Tongue (tissue), 3 donors: ENCODE measurements at places on chromosomes 6 and 20. TPM values are rescaled to one million over a fixed set of nuclear protein-coding genes. Genes with fewer than 3 reads are reported as not detected.

Gene TULP1
- not detected for total RNA-seq

Gene PLEKHG1
- total RNA-seq: 43.9 TPM

Gene RUNX2
- 1.7 TPM for total RNA-seq

DNA sequence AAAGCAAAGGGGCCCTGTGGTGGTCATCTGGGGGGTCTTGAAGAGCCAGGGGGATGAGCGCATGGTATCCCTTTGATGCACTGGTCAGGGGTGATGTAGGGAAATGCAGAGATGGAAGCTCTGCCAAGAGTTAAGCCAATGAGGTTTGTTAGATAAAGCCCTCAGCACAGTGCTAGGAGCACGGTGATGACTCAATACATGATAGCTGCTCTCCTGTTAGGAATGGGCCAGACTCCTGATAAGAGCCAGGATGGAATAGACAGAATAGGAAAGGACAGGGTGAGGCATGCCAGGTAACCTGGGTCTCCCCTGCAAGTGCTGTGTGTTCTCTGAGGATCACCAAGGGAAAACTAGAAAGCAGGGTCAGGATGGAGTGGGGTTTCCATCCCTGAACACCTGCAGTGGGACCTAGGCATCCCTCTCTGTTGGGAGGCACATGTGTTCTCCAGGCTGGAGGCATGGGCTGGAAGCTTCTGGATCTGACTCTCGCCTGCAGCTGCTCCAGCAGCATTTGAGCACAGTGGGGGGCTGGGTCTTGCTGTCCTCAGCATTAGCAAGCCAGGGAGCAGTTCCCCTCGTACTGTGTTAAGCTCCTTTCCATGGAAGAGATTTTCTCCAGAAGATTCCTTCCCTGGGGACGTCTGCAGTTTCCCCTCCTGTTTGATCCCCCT lies 71.8 kb upstream of the TIAM2 start:
- peak; percentile 37 for DNase-seq

Gene LCA5
- 9.1 TPM for total RNA-seq

- DNase-seq: no peak
Measured at GRCh38 chr6:139556532-139556931, 182.1 kb upstream of the CITED2 start.

DNA sequence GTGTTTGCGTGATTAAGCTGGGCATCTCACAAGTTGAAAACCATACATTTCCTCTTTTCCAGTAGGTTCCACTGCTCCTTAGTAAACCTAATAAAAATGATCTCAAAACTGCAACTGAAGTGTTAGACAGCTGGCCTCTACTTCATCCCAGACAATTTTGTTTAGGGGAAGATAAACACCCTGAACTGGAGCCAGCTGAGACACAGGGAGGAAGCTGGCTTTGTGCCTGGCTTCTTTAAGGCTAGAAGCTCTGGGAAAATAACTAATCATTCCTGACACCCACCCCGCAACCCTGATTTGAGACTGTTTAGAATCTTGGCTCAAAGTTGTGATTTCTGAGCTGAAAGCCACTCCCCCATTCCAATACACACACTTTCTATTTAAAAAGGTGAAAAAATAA lies 11.6 kb downstream of the PTPRT start:
- DNase-seq: peak; percentile 85

DNA sequence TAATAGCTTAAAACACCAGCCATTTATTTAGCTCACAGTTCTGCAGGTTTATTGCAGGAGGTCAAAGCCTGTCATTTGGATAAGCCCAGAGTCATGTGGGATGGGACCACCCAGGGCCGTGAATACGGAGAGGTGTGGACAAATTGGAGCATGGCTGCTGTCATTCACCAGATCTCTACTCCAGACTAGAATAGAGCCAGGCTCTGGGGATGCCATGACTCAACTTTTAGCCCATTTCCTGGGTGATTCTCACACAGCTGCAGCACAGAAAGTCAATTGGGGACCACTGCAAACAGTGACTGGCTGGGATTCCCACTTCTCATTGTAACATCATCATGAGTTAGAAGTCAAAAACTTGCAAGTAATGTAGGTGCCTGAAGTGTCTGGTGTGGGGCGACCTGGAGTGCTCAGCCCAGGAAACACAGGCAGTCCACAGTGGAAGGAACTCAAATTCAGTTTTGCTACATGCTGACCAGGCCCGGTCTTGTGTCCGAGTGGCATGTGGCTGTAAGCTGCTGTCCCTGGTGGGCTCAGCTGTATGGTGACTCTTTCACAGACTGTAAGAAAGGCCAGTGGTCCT lies 174.3 kb downstream of the SCP2D1 start:
- no peak for DNase-seq

- no peak for DNase-seq
Measured at GRCh38 chr6:52595796-52596130, 18.9 kb upstream of the TRAM2 start.

DNA sequence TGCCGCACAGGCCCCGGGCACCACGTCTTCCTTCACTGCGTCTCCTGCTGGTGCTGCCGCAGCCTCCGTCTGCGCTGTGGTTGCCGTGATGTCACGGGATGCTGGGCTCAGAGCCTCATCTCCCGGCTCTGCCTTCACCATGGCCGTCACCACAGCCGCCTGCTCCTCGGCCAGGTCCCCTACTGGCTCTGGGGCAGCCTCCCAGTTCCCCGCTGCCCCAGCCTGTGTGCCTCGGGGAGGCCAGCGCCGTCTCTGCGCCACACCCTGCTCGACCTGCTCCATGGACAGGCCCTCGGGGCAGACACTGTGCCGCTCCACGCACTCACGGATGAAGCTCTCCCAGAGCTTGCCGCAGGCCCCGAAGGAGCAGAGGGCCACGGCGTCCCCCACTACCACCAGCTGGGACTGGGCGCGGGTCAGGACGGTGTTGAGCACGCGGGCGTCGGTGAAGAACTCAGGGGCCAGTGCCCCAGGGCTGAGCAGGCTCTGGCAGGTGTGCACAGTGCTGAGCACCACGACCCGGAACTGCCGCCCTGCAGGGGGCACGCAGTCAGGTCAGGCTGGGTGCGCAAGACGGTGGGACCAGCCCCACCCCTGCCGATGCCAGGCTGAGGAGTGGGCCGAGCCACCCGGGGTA lies 8.2 kb downstream of the HELZ2 start:
- DNase-seq: no peak

Gene E2F3
- total RNA-seq: 8.3 TPM

DNA sequence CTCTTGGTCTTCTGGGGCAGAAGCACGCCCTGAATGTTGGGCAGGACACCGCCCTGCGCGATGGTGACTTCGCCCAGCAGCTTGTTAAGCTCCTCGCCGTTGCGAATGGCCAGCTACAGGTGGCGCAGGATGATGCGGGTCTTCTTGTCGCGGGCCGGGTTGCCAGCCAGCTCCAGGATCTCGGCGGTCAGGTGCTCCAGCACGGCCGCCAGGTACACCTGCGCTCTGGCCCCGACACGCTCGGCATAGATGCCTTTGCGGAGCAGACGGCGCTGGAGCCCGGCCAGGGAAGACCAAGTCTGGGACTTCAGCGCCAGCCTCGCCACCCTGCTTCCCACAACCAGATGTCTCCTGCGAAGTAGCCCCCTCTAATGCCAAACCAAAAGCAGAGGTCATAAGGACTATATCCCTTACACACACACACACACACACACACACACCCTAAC lies 8.0 kb upstream of the SLC17A3 start:
- no peak for DNase-seq

GRCh38 chr6:123869334-123869733 lies 65.7 kb downstream of the NKAIN2 start:
- DNase-seq: no peak

DNA sequence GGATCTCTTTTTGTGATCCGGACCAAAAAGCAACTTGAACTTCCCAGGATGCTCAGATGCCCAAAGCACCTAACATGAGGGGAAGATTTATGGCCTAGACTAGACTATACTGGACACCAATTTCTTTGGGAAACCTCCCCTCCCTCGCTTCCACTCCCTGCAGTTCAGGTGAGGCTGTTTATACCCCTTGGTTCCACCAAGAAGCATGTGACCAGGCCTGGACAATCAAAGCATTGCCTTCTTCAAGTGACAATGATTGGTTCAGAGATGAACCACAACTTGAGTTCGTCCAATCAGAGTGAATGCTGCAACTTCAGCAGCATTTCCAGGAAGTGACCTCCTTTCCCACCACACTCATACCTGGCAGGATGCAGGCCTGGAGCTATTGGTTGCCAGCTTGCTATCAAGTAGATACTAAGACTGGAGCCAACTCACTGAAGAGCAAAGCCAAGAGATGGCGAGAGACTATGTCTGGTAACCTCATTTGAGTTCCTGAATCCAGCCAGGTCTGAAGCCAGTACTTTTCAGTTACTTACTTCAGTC lies 45.6 kb upstream of the SLC9A8 start:
- no peak for DNase-seq

- DNase-seq: no peak
Measured at GRCh38 chr6:79173378-79173777, 61.1 kb downstream of the HMGN3 start.

DNA sequence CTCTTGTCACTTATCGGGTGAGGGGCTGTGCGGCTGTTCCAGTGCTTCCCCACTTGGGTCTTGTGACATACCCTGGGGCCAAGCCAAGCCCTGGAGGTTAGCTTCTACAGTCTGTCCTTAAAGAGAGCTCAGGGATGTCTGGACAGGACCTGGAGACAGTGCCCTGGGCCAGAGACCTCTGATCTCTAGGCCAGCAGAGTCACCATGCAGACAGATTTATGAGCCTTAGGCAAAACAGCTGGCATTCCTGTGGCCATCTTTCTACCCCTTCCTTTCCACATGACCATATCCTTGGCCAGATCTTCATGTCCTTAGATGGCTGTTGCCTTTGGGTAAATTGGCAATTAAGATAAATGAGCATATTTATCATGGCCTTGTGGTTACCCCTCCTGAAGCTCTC lies 678.6 kb downstream of the MAFB start:
- no peak for DNase-seq

DNA sequence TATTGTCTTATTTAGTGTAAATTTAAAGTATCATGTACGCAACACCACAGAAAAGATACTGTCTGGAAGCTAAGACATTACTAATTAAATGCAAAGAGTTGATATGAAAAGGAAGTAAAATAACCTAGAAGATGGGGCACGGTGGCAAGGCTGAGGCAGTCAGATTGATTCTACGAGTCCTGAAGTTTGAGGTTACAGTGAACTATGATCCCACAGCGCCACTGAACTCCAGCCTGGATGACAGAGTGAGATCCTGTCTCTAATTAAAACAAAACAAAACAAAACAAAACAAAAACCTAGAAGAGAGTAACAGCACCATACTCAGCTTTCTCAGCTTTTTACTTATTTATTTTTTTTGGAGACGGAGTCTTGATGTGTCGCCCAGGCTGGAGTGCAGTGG lies 199.0 kb downstream of the PRKN start:
- no peak for DNase-seq

GRCh38 chr6:4942673-4943009 lies 61.2 kb downstream of the RPP40 start:
- no peak for DNase-seq

DNA sequence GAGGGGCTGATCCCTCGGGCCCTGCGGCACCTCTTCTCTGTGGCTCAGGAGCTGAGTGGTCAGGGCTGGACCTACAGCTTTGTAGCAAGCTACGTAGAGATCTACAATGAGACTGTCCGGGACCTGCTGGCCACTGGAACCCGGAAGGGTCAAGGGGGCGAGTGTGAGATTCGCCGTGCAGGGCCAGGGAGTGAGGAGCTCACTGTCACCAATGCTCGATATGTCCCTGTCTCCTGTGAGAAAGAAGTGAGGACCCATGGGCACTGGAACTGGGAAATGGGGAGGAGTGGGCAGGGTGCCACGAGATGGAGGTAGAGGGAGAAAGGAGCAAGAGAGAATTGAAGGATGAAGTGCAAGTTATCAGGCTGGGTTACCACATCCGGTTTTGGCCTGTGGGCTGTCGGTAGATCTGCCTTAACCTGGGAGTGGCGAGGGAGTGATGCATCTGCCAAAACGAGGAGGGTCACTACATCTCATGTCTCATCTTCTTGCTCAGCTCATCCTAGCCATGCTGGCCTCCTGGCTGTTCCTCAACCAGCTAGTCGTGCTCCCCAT lies 5.4 kb upstream of the PHF1 start:
- no peak for DNase-seq

Gene CAGE1
- 0.21 TPM for total RNA-seq

Gene PPP1R14C
- 42.3 TPM for total RNA-seq

- DNase-seq: peak; percentile 13
Measured at GRCh38 chr6:18527836-18528743, 140.9 kb downstream of the RNF144B start.

DNA sequence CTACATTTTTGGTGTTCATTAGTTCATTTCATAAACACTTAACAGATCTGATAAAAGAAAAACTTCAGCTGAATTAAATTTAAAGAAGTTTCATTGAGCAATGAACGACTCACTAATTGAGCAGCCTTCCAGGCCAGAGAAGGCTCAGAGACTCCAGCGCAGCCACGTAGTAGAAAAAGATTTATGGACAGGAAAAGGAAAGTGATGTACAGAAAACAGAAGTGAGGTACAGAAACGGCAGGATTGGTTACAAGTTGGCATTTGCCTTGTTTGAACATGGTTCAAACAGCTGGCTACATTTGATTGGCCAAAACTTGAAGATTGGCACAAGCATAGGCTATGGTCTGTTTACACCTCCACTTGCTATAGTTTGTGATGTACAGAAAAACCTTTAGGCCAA lies 166.3 kb upstream of the DTNBP1 start:
- no peak for DNase-seq

GRCh38 chr6:160398674-160399271 lies 50.6 kb downstream of the SLC22A3 start:
- no peak for DNase-seq

- DNase-seq: no peak
Measured at GRCh38 chr20:61127311-61128039, 124.6 kb upstream of the CDH4 start.

Gene BPIFB1
- total RNA-seq: 158 TPM

DNA sequence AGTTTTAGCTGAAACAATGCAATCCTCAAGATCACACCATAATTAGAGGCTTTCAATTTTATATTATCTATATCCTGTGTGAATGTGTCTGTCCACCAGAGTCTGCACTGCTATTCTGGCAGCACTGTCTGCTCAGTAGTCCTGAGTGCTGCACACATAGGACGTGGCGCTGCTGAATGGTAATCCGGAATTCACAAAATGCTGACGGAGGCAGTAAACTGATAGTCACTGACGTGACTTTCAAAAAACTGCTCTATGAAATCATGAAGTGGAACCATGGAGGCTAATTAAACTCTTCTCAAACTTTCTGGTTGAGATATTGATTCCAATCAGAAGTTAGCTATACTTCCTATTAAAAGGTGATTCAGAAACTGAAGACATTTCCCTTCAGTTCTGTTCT lies 190.8 kb upstream of the NOX3 start:
- DNase-seq: peak; percentile 9

- DNase-seq: peak; percentile 66
Measured at GRCh38 chr6:92364948-92365541, 1054.3 kb downstream of the EPHA7 start.

DNA sequence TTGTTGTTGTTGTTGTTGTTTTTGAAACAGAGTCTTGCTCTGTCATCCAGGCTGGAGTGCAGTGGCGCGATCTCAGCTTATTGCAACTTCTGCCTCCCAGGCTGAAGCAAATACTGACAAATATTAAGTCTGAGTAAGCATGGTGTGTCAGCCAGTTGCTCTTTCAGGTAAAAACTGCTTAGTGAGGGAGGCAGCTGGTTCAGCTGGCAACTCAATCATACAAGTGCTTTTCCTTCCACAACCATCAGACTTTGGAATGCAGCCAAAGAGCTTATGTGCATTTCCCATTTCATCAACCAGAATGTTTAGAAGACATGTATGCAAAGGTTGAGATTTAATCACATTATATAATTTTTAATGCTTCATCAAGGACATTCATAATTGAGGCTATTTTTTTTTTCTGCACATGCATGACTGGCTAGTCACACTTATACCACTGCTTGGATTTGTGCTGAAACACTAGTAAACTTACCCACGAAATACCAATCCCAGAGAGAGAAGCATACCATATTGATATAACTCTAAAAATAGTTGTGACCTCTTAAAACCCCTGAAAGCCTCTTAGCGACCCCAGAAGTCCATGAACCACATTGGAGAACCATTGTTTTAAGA lies 56.0 kb downstream of the CLIC5 start:
- peak; percentile 84 for DNase-seq
